ENCODE measurements at places on chromosomes 3 and 15.

GRCh38 chr3:187186801-187187421, 10.4 kb upstream of the RTP1 start:
- no peak for DNase-seq

GRCh38 chr3:22937536-22937935, 265.6 kb upstream of the UBE2E2 start:
- no peak for DNase-seq

DNA sequence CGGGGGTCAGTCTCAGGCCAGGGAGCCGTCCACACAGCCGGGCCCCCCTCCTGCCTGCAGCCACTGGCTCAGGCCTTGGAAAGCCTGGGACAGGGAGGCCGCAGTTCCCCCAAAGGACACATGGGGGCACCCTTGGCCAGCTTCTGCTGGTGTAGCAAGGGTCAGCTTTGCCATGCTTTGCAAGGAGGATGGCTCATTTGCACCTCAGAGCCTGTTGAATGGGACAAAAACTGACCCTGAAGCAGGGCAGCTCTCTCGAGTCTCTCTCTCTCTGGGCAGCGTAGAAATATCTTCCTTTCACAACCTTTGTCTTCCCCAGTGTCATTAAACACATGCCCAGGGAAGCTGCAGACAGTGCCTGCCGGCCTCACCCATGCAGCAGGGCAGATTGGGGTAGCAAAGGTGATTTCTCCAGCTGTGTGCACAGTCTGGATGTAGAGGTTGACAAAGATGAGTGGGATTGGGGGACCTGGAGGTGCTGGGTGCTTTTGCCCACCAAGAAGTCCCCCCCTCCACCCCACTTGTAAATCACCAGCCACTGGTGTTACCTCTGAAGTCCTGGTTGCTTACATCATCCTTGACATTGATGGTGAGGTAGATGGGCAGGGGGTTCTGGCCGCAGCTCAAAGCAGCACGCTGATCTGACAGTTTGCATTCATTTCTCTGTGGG, 17.4 kb upstream of the EHD4 start:
- peak; percentile 51 for DNase-seq

DNA sequence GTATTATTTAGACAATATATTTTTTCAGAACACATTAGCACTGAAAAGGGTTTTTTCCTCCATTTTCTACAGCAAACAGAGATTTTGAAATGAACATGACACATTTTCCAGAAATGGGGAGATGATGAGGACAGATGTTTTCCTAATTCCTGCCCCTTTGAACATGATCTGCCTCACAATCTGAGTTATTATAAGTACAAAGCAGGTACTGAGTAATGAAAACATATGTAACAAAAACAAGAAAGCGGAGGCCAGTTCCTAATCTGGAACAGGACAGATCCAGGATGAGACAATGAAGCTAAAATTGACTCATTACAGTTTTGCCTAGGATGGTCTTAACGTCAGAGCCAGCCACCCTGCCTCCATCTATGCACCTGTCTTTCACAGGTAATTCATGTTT, 642.8 kb upstream of the NR2F2 start:
- DNase-seq: no peak

GRCh38 chr3:4814305-4814903, 164.8 kb upstream of the BHLHE40 start:
- no peak for DNase-seq

DNA sequence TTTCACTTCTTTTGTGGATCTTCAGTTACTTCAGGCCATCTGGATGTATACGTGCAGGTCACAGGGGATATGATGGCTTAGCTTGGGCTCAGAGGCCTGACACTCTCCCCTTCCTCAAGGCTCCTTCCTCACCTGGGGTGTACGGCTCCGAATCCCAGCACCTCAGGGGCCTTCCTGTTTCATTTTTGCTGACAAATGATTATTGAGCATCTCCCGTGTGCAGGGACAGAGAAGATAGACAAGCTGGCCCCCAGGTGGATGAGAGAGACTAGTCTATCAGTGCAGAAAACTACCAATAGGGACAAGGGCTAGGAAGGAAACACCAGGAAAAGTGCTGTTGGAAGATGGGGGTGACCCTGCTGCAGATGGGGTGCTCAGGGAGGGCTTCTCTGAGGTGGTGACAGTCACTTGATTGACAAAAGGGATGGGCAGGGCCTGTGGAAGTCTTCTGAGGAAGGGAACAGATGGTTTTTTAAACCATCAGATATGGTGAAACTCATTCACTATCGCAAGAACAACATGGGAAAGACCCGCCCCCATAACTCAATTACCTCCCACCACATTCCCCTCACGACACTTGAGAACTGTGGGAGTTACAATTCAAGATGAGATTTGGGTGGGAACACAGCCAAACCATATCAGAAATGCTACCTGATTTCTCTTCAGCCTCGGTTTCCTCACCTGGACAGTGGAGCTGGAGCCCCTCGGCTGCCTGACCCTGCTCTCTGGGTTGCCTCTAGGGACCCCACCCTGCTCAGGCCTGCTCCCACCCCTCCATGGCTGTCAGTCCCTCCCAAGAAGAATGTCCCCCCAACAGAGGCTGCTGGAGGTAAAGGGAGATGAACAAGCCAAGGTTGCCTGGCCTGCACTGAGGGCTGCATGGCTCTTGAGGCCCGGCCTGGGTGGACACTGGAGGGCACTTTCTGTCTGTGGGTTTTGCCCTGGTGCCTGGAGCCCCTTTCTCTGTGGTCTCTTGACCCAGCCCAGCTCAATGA, 37.2 kb upstream of the ACAD9 start:
- DNase-seq: no peak

GRCh38 chr3:121835465-121835801, 424 bp downstream of the EAF2 start:
- peak; percentile 67 for DNase-seq

DNA sequence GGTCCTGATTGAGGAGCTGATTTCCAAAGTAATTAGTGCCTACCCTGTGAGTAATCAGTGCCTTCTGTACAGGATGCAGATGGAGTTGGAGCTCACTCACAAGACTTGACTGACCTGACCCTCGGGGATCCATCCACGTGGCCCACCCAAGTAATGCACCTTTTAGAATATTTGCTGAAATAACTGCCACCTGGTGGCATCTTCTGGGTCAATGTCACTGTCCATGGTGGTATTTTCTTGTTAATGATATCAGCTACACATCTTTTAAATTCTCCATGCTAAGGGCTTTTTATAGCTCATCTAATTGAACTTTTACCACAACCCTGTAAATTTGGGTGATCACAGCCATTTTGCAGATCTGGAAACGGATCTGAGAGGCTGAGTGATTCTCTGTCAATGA, 74.3 kb upstream of the ANKRD34C start:
- no peak for DNase-seq

DNA sequence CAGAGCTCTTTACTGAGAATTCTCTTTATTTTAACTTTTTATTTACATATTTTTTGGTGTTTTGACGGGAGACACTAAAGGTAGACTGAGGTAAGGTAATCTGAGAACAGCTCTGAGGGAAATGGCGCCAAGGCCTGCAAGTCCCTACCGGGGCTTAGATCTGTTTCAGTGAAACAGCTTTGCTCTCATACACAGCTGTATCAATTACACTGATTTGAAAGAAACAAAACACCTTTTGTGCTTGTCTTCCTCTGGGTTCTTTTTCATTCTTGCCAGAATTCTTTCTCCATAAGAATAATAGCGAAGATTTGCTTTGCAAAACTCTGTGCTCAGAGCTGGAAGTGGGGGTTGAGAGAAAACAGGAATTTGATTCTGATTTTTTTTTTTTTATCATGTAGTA, 79.5 kb upstream of the PEX5L start:
- no peak for DNase-seq

DNA sequence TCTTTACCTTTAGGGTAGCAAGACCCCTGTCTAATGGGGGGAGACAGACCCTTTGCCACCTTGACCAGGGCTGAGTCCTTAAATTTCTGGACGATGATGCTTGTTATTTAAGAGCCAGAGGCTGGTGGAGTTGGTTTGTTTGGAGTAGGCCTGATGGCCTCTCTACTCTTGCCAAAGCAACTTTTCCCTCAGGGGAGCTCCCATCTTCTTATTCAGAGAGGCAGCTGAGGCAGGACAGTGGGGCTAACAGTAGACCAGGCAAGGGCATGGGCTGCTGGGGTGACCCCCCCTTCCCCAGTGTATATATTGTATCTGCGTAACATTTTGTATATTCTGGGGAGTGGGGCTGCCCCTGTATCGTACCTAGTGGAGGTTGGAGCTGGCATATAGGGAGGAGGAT, 10.3 kb downstream of the RPS17 start:
- DNase-seq: no peak

GRCh38 chr3:56366641-56367162, 101.6 kb downstream of the ERC2 start:
- no peak for DNase-seq

DNA sequence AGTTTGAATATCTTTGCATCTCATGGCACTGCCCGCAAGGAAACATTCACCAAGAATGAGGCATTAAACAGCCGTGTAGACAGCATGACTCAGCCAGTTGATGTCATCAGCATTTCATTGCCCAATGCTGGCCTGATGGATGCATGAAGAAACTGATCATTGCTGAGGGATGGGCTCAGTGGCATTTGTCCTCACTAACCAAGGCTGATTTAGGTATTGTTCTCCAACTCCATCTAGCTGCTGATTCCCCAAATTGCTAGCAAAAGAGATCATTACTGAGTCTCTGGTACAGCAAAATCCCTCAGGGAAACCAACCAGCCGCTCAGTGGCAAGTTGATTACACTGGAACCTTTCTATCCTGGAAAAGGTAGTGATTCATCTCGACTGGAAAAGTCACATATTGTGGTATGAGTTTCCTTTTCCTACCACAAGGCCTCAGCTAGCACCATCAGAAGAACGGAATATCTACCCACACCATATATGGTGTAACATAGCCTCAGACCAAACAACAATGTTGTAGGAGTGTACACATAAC, 186.5 kb upstream of the GAP43 start:
- DNase-seq: no peak

GRCh38 chr3:17195856-17196604, 311.3 kb downstream of the PLCL2 start:
- DNase-seq: no peak

GRCh38 chr3:129023909-129024308, 22.8 kb downstream of the EFCC1 start:
- peak; percentile 10 for DNase-seq

DNA sequence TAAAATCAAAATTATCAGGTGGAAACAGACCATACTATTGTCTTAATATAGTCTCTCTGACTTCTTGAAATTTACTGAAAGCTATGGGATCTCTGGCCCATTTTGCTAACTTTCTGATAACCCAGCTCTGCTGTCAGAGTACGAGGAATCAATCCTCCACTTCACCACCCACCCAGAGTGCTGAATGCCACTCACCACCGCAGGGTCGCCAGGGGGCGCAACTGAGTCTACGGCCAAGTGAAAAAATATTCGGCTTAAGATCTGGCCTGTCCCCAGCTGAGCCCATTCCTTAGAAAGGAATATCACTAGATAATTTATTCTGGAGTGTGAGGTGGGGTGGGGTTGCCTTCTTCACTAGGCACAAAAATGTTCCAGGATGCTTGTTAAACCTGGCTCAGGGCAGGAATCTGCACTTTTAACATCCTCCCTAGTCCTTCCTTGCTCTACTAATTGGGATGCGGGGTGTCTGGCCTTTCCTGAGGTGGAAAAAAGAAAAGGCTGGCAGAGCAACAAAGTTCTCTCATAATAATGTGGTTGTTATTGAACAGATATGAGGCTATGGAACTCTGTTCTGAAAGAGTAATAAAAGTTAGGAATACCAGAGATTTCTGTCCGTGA, 520.6 kb downstream of the MFSD1 start:
- peak; percentile 51 for DNase-seq

DNA sequence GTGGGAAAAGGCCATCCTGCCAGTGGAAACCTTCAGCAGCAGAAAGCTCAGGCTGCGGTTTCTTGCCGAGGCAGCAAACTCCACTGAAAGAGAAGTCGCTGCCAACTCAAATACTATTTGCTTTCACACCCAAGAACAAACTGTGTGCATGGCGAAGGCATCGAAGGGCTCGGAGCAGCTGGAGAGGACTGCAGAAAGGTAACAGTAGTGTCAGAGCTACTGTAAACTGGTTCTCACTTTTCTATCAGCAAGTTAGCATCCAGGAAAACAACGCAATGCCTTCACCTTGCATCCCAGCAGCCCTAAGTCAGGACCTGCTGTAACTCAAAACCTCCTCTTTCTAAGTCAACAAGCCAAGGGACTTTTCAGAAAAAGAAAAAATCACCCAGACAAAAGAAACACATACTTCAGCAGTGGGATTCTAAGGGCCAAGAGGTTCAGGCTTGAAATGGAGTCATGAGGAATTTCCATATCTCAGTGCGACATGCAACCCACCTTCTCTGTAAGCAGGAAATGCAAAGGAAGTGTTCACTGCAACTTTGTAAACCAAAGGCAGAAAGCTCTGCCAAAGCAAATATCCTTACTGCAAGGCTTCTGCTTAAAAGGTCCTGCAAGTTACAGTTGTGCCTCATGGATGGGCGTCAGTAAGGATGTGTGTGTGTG, 193.5 kb downstream of the FOXP1 start:
- DNase-seq: no peak

- no peak for DNase-seq
Measured at GRCh38 chr3:108292905-108293328, 3.4 kb upstream of the HHLA2 start.

DNA sequence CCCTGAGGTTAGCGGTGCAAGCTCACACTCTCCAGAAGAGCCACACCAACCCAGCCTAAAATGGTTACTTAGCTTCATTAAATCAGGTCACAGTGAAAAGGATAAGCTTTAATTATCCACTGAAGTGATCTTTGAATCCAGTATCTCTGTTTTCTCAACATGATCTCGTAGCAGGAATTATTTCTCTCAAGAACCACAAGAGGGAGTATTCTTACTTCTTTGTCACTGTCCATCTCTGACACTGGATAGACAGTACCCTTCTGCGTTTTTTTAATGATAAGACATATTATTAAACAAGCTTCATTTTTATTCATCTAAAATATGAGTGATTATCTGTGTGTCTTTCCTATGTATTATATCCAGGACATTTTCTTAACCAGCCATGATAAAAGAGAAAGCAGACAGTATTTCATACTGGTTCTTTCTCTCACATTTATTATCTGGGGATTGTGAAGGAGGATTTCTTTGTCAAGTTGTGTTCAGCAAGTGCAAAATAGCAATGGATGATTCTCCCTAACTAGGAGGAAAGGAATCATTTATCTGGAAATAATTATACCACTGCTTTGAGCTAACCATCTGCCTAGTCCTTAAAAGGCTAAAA, 105.4 kb upstream of the CCDC54 start:
- peak; percentile 60 for DNase-seq

DNA sequence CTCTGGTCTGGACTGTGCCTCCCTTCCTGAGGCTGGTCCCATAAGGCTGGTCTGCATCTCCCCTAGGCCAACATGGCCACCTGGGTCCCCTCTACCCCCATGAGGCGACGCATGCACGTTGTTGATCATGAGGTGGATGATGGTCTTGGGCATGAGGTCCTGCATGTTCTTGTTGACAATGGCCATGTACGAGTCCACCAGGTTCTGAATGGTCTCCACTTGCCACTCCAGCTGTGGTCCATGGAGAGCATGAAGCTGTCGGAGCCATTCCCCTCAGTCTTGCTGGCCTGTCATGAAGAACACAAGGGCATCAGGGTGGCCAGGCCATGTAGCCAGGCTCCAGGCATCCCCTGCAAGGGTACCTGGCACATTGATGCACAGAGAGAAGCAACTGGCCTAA, 27.1 kb upstream of the CSPG4 start:
- DNase-seq: no peak

All from NCI-H526 (cell line).